Activated CD8-positive, alpha-beta memory T cell treated with anti-CD3 and anti-CD28 coated beads, Interleukin-2, amount 10 ng/mL, durations not matched to agents 7 days and 5 days (primary cell): ENCODE measurements at places on chromosomes 1 and 21. TPM values are rescaled to one million over a fixed set of nuclear protein-coding genes. Genes with fewer than 3 reads are reported as not detected.

DNA sequence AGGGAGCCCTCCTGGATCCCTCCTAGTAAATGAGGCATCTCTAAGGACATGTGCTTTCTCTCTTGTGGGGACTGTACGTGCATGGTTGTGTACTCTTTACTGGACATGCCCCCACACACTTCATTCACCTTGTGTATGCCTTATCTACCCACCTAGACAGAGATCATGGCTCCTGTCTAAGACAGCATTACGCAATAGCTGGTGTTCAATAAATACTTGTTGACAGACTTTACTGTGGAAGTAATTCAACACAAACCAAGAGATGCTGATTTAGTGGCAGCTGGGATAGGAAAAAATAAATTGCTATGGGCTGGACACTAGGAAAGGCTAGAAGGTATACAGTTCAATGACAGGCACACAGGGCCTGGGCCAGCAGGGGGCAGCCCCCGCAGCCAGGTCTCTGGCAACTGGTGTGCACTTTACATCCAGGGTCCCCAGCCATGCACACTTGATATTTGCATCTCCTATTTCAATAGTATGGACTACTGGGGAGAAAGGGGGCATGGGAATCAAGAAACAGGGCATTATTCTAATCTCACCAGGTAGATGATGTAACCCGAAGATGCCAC, 24.2 kb downstream of the TRABD2B start:
- no peak for DNase-seq

GRCh38 chr1:19665186-19665495, 466 bp downstream of the HTR6 start:
- no peak for DNase-seq

DNA sequence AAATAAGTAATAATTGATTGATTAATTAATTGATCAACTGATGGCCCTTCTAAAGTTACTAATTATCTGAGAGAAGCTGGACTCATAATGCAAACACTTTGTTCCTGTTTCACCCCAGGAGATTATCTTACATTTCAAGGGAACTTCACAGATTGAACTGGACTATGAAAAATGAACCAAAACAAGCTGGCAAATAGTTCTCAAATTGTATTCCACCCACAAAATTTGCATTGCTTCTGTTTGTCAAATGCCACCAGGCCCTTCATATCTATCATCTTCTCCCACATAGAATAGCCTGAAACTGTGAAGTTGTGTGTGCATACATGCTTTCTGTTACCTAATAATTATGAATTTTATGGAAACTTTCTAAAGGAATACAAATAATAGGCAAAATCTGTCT, 104.0 kb downstream of the ZNF281 start:
- DNase-seq, result no peak

- no peak for DNase-seq
Observed at GRCh38 chr1:170075186-170075585, 691 bp upstream of the KIFAP3 start.

DNA sequence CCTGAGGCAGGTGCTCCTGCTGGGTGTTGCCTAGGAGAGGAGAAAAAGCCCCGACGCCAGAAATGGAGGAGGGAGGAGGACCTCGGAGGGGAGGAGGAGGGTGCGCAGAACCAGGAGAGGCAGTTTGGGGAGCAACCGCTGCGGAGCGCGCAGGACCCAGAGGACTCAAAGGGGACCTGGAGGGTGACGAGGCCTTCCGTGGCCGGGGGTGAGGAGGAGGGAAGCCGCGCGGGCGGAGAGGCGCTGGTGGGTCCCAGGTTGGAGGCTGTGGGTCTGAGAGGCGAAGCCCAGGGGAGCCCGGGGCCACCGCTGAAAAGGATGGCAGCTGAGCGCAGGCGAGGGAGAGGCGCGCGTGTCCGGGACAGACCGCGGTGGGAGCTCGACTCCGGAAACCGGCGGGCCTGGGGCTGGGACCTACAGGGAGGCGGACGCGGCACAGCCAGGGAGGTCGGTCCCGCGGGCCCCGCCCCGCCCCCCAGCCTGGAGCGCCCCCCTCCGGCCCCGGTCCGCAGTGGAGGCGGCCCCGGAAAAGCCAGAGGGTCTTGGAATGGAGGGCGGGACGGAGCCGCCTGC, 15.1 kb downstream of the RNF223 start:
- peak; percentile 75 for DNase-seq

- no peak for DNase-seq
Observed at GRCh38 chr1:97004743-97005142, 283.2 kb downstream of the PTBP2 start.

- DNase-seq, result no peak
Observed at GRCh38 chr21:26461500-26461899, 111.6 kb downstream of the CYYR1 start.

GRCh38 chr1:31570906-31571305, 5.4 kb upstream of the TINAGL1 start:
- no peak for DNase-seq

DNA sequence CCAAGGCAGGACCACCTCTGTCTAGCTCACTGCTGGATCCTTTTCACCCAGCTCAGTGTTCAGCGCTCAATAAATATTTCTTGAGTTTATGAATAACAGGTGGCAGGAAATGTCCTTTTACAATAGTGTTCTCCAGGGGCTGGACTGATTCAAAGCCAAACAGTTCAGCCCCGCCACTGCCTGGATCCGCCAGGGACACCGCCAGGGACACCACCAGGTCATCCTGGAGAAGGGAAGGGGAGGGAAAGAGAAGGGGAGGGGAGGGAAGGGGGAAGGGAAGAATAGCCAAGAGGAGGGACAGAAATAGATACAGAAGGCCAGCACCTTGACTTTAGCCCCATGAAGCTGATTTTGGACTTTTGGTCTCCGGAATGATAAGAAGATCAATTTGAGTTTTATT, 255.6 kb downstream of the GRIK3 start:
- no peak for DNase-seq

GRCh38 chr1:212722270-212722957, 22.8 kb upstream of the BATF3 start:
- DNase-seq, result no peak

Gene FBXO2
- total RNA-seq, result 1.8 TPM

Gene LYPD8
- total RNA-seq, result not detected

Gene CNR2
- 0.47 TPM for total RNA-seq
